Esophagus muscularis mucosa (tissue), 4 donors: ENCODE measurements at places on chromosomes 12 and 14. TPM values are rescaled to one million over a fixed set of nuclear protein-coding genes. Genes with fewer than 3 reads are reported as not detected.

DNA sequence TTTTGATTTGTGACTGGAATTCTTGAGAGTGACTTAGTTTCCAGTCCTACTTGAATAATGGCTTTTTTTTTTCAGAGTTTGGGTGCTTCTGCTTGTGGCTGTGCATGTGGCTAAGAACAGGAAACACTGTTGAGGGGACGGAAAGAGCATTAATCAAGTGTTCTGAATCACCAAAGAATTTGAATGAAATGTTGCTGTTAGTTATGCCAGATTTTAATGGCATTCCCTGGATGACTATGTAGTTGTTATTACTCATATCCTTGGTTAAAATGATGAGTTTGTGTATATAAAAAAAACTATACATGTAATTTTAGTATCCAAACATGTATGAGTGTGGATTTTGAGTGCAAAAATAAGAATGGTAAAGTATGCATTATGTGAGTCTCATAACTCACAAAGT, 347.9 kb downstream of the BCAT1 start:
- DNase-seq: no peak
- no peak overlapping the region for H3K4me3 ChIP-seq
- H3K27me3 ChIP-seq: no peaks in the 10 kb centered on the region
- H3K36me3 ChIP-seq: no peaks in the 10 kb centered on the region
- H3K4me1 ChIP-seq: no peaks in the 10 kb centered on the region
- H3K27ac ChIP-seq: no peak overlapping the region

Gene VRTN
- total RNA-seq: not detected

GRCh38 chr14:25953532-25954139, 644.2 kb downstream of the NOVA1 start:
- no peaks in the 10 kb centered on the region for H3K4me1 ChIP-seq
- DNase-seq: no peak
- H3K4me3 ChIP-seq: no peak overlapping the region
- H3K36me3 ChIP-seq: no peaks in the 10 kb centered on the region

GRCh38 chr12:75672200-75672599, 160.8 kb upstream of the KRR1 start:
- H3K4me1 ChIP-seq: no peaks in the 10 kb centered on the region
- H3K4me3 ChIP-seq: no peak overlapping the region
- no peak for DNase-seq

DNA sequence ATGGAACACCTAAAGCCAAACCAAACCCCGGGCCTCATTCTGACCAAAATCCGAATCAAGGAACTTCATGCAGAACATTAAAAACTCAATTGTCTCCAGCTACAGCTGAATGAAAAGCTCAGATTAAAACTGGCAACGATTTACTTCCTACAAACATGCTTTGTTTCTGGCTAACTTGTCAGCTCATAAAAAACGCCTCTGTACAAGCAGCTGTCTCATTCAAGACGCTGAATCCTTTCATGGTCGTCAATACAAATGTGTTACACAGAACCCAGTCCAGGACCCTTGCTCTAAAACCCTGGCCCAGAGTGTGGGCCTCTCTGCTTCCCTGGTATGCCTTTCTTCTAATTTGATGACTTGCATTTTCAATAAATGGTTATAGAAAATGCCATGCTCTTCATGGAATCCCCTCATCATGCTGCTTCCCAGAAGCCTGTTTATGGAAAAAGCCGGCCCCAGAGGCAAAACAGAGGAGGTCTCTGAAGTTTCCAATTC, 183.1 kb downstream of the PHLDA1 start:
- H3K27ac ChIP-seq: peak overlapping the region; percentile 23
- H3K27me3 ChIP-seq: no peaks in the 10 kb centered on the region
- H3K36me3 ChIP-seq: no peaks in the 10 kb centered on the region
- no peak overlapping the region for H3K4me3 ChIP-seq
- peaks cover 15% of the 10 kb centered on the region for H3K4me1 ChIP-seq

Gene CLEC14A
- total RNA-seq: 41.1 TPM

GRCh38 chr14:61188196-61188595, 92.9 kb downstream of the TMEM30B start:
- H3K36me3 ChIP-seq: no peaks in the 10 kb centered on the region
- peaks cover 9% of the 10 kb centered on the region for H3K4me1 ChIP-seq
- DNase-seq: peak; percentile 86
- H3K27me3 ChIP-seq: no peaks in the 10 kb centered on the region

Gene DLK1
- 0.33 TPM for total RNA-seq

GRCh38 chr12:46815809-46816208, 10.0 kb downstream of the SLC38A4 start:
- H3K27me3 ChIP-seq: no peaks in the 10 kb centered on the region
- no peaks in the 10 kb centered on the region for H3K36me3 ChIP-seq
- no peak overlapping the region for H3K4me3 ChIP-seq

- no peak overlapping the region for H3K27ac ChIP-seq
- no peaks in the 10 kb centered on the region for H3K27me3 ChIP-seq
- no peak for DNase-seq
- H3K36me3 ChIP-seq: no peaks in the 10 kb centered on the region
- H3K4me3 ChIP-seq: no peak overlapping the region
- no peaks in the 10 kb centered on the region for H3K4me1 ChIP-seq
Observed at GRCh38 chr12:16299403-16299802, 21.9 kb upstream of the SLC15A5 start.

DNA sequence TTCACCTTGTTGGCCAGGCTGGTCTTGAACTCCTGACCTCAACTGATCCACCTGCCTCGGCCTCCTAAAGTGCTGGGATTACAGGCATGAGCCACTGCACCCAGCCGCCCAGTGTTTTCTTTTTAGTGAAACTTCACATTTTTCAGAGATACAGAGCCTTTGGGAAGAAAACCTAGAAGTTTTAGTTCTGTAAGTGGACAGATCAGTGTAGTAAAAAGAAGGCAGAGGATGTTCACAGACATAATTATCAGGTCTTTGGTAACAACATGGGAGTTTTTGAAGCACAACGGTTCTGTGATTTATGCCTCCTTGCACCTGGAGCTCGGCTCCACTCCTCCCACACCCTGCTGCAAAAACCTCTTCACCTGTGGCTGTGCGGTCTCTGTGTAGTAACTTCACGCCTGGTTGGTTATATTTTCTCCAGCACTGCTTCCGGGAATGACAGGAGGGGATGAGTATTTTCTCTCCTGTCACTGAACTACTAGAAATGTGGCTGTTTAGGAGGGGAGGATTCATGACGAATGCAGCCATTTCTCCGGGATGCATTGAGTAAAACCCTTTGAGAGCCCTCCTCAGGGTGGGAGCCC, 67.0 kb downstream of the ARF6 start:
- DNase-seq: no peak
- H3K4me1 ChIP-seq: no peaks in the 10 kb centered on the region
- H3K27me3 ChIP-seq: no peaks in the 10 kb centered on the region
- no peak overlapping the region for H3K27ac ChIP-seq

- no peak overlapping the region for H3K27ac ChIP-seq
- no peak overlapping the region for H3K4me3 ChIP-seq
- no peaks in the 10 kb centered on the region for H3K36me3 ChIP-seq
- H3K27me3 ChIP-seq: peaks cover 3% of the 10 kb centered on the region
Observed at GRCh38 chr14:31029016-31029970, 3.1 kb upstream of the STRN3 start.

- H3K27ac ChIP-seq: no peak within 1 kb of the TSS
- H3K36me3 ChIP-seq: no peaks in the 10 kb centered on the region
- H3K4me1 ChIP-seq: no peaks in the 10 kb centered on the region
- H3K27me3 ChIP-seq: peaks cover 12% of the 10 kb centered on the region
- DNase-seq: no peak
- H3K4me3 ChIP-seq: no peak within 1 kb of the TSS
Observed at GRCh38 chr12:101209319-101210302, at the start of gene SLC5A8. Gene SLC5A8, minus strand, starts transcription at chr12:101210238. Its CDS starts 390 bp downstream, at chr12:101209848.

DNA sequence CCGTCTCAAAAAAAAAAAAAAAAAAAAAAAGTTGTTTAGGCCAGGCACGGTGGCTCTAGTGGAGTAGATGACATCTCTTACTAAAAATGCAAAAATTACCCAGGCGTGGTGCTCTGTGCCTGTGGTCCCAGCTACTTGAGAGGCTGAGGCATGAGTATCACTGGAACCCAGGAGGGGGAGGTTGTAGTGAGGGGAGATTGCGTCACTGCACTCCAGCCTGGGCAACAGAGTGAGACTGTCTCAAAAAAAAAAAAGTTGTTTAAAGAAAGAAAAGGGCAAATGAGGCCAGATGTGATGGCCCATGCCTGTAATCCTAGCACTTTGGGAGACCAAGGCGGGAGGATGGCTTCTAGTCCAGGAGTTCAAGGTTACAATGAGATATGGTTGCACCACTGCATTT, 36.6 kb upstream of the SPPL3 start:
- H3K4me3 ChIP-seq: no peak overlapping the region
- H3K4me1 ChIP-seq: no peaks in the 10 kb centered on the region
- DNase-seq: no peak

GRCh38 chr12:62724947-62725451, 210.0 kb downstream of the PPM1H start:
- H3K4me1 ChIP-seq: peaks cover 17% of the 10 kb centered on the region
- H3K4me3 ChIP-seq: no peak overlapping the region
- no peaks in the 10 kb centered on the region for H3K36me3 ChIP-seq
- DNase-seq: no peak
- peak overlapping the region; percentile 25 for H3K27ac ChIP-seq

- no peak for DNase-seq
- peaks cover 34% of the 10 kb centered on the region for H3K4me1 ChIP-seq
- H3K27ac ChIP-seq: peak overlapping the region; percentile 95
- H3K27me3 ChIP-seq: no peaks in the 10 kb centered on the region
- H3K36me3 ChIP-seq: no peaks in the 10 kb centered on the region
Observed at GRCh38 chr12:49366096-49366651, 1.1 kb upstream of the SPATS2 start.

Gene PPP1R3E
- total RNA-seq: 5.5 TPM

- H3K27me3 ChIP-seq: no peaks in the 10 kb centered on the region
- H3K36me3 ChIP-seq: no peaks in the 10 kb centered on the region
- DNase-seq: no peak
- no peak overlapping the region for H3K4me3 ChIP-seq
- H3K4me1 ChIP-seq: no peaks in the 10 kb centered on the region
- no peak overlapping the region for H3K27ac ChIP-seq
Observed at GRCh38 chr12:18270958-18271460, 9.7 kb downstream of the PIK3C2G start.

DNA sequence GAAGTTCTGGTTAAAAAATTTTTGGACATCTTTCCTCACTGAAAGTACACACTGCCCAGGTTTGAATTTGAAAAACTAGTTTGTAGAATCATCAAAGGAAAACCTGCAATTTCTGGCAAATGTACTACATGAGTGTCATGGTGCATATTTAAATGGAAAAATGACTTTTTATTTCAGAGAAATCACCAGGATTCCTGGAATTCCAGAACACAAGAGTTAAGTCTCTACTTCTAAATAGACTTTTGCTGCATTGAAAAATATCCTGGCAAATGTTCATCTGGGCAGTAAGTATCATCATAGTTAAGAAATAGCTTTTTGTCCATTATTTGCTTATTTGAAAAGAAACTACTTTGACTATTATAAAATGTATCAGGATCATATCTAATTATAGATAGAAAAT, 275.1 kb downstream of the PRKD1 start:
- H3K27ac ChIP-seq: no peak overlapping the region
- H3K36me3 ChIP-seq: no peaks in the 10 kb centered on the region
- peaks cover 33% of the 10 kb centered on the region for H3K4me1 ChIP-seq
- no peaks in the 10 kb centered on the region for H3K27me3 ChIP-seq
- H3K4me3 ChIP-seq: no peak overlapping the region

Gene ANKS1B
- total RNA-seq: 28.7 TPM

- H3K27me3 ChIP-seq: no peaks in the 10 kb centered on the region
- H3K27ac ChIP-seq: peak overlapping the region; percentile 4
- H3K4me1 ChIP-seq: no peaks in the 10 kb centered on the region
- DNase-seq: no peak
Observed at GRCh38 chr12:102454808-102455760, 25.3 kb downstream of the IGF1 start.

DNA sequence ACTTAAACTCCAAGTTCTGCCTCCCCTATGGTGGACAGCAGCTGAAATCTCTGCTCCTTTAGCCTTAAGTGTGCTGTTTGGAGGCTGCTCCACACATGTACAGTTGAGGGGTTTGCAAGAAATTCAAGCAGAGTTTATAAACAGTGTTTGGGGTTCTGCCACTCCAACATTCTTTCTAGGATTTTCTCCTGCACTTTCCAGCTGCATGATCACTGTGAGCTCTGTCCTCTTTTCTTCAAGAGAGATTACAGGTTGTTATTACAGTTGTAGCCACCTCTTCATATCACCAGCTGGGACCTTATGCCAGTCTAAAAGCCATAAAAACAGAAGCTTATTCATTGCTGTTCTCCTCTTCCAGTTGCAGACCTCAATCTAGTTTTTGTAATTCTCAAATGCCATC, 8.4 kb downstream of the ZBTB25 start:
- no peak overlapping the region for H3K27ac ChIP-seq
- peaks cover 5% of the 10 kb centered on the region for H3K4me1 ChIP-seq
- no peak for DNase-seq
- H3K27me3 ChIP-seq: no peaks in the 10 kb centered on the region

GRCh38 chr14:72722201-72722785, 171.6 kb downstream of the DPF3 start:
- H3K4me3 ChIP-seq: no peak overlapping the region
- H3K27ac ChIP-seq: no peak overlapping the region
- no peaks in the 10 kb centered on the region for H3K36me3 ChIP-seq
- H3K27me3 ChIP-seq: no peaks in the 10 kb centered on the region
- H3K4me1 ChIP-seq: peaks cover 14% of the 10 kb centered on the region
- no peak for DNase-seq

GRCh38 chr12:117025481-117026151, 73.6 kb downstream of the TESC start:
- DNase-seq: no peak
- H3K4me1 ChIP-seq: peaks cover 9% of the 10 kb centered on the region
- H3K4me3 ChIP-seq: no peak overlapping the region
- no peak overlapping the region for H3K27ac ChIP-seq
- no peaks in the 10 kb centered on the region for H3K27me3 ChIP-seq
- H3K36me3 ChIP-seq: peaks cover 63% of the 10 kb centered on the region

GRCh38 chr12:120406069-120406468, 31.8 kb upstream of the COX6A1 start:
- no peaks in the 10 kb centered on the region for H3K36me3 ChIP-seq
- H3K27me3 ChIP-seq: no peaks in the 10 kb centered on the region
- H3K4me1 ChIP-seq: no peaks in the 10 kb centered on the region

Gene MYF6
- not detected for total RNA-seq

- no peaks in the 10 kb centered on the region for H3K27me3 ChIP-seq
- H3K4me1 ChIP-seq: peaks cover 11% of the 10 kb centered on the region
- no peak for DNase-seq
- H3K36me3 ChIP-seq: no peaks in the 10 kb centered on the region
- no peak overlapping the region for H3K4me3 ChIP-seq
- H3K27ac ChIP-seq: no peak overlapping the region
Observed at GRCh38 chr14:67641902-67642749, 22.4 kb downstream of the ARG2 start.

Gene ACVRL1
- total RNA-seq: 125 TPM

DNA sequence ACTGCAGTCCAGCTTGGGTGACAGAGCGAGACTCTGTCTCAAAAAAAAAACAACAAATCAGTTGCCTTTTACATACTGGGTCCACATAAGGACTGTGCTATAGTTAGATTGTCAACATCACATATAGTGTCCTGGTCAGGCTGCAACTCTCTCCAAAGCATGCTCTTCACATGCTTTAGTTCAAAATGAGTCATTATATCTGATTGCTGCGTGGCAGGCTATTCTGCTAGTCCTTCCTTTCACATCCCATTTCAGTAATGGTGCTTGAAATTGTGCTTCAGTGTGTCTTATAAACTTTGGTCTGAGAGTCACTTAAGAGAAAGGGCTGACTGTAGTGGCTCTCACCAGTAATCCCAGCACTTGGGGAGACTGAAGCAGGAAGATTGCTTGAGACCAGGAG, 6.9 kb downstream of the LETMD1 start:
- peaks cover 78% of the 10 kb centered on the region for H3K36me3 ChIP-seq
- H3K4me1 ChIP-seq: peaks cover 2% of the 10 kb centered on the region
- no peaks in the 10 kb centered on the region for H3K27me3 ChIP-seq
- H3K27ac ChIP-seq: no peak overlapping the region

- no peaks in the 10 kb centered on the region for H3K36me3 ChIP-seq
- no peak for DNase-seq
- peaks cover 39% of the 10 kb centered on the region for H3K4me1 ChIP-seq
- H3K4me3 ChIP-seq: peak within 1 kb of the TSS; percentile 87
- no peaks in the 10 kb centered on the region for H3K27me3 ChIP-seq
Observed at GRCh38 chr12:96193725-96194575, at the start of gene ELK3. Gene ELK3, plus strand, starts transcription at chr12:96194375.

Gene TRMT61A
- total RNA-seq: 37.5 TPM
